GM04504 (cell line): ENCODE measurements at places on chromosomes 11 and 22.

- DNase-seq, result no peak
Measured at GRCh38 chr22:35054064-35054463, 11.9 kb upstream of the ISX start.

GRCh38 chr11:68016904-68017817 is 7.0 kb downstream of the ALDH3B1 start:
- no peak for DNase-seq

GRCh38 chr22:49507607-49508292 is 319.9 kb downstream of the BRD1 start:
- no peak for DNase-seq

DNA sequence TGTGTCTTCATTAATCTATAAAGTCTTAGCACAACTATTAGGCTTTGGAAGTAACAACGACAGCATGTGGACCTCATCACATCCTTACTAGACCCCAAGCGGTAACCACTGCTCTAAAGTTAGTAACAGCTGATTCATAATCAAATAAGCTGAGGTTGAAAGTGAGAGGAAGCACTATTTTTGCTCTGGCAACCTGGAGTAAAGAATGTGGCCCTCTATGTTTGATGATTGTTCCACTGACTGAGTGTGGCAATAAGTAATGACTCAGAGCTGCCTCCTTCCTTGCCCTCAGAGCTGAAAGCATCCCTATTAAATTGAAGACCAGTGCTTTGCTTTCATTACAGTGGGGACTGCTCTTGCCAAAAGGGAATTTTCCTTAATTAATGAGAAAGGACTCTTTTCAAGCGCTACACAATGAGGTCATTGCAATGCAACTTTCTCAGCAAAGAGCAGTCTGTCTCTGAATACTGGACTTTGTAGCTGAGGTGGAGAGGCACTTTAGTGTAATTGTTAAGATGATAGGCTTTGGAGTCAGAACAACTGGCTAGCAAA is 906.1 kb upstream of the RAG2 start:
- DNase-seq, result no peak

GRCh38 chr22:23743303-23743705 is 7.6 kb downstream of the ZNF70 start:
- no peak for DNase-seq

DNA sequence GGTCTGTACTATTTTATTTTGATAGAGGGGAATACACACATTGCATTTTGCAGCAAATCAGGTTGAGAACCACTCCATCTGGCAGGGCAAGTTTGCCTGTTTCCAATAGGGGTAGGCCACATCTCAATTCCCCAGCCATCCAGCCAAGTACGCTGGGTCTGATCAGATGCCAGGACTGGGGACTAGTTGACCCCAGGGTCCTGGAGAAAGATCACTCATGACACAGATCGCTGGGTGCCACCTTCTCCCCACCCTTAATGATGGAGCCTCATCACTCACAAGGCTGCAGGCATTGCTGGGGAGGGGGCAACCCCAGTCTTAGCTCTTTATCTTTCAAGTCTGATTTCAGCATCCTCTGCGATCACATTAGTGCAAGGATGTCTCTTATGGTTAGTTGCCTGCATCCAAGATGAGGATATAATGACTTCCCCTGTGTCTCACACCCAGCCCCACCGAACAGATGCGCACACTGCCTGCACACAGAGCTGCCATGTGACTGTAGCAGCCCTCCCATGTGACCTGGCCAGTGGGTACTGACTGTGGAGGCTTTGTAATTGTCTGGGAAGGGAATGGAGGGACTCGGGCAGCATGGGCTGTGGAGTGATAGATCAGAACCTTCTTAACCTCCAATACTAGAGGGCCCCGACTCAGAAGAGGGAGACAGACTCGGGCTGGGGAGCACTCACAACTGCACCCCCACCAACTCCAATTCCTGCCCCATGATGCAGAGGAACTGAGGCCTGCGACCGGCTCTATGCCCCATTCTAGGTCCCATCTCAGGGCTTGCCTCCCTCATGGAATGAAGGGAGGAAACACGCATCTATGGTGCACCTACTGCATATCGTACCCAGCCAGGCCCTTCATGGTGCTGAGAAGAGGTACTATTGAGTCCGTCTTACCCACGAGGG is 155.8 kb downstream of the DSCAML1 start:
- DNase-seq, result no peak

- DNase-seq, result no peak
Measured at GRCh38 chr11:78311702-78312371, 105.8 kb downstream of the GAB2 start.

DNA sequence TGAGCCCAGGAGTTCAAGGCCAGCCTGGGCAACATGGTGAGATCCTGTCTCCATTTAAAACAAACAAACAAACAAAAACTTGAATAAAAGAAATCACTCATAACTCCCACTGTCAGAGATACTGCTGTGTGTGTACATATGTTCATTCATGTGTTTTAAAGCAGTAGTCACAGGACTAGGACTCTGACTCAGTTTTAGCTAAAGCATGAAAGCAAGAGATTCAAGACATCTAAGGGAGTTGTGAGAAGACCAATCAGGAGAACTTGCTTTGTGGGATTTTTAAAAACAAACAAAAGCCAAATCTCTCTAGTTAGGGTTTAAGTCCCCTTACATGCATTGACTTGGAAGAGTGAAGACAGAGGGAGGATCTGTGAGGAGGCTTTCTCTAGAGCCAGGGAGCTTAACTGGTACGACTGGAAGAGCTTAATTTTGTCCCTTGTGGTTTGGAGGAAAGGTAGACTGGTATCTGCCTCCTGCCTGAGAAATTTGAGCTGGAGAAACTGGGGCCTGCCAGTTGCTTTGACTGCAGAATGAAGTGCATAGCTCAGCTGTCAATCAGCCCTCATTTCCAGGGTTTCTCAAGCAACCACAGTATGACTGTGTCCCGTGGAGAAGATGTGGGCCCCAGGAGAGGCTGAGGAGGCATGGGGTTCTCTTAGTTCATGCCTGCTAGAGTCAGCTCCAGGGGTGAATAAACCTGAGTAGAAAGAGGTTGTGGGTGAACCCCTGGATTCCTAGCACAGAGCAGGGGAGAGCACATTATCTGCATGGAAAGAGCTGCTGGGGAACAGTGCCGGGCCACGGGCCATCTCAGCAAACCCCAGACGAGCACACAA is 30.6 kb downstream of the EXPH5 start:
- DNase-seq, result no peak

- no peak for DNase-seq
Measured at GRCh38 chr11:89535221-89535620, 44.0 kb upstream of the NOX4 start.

GRCh38 chr11:1224491-1225385 is 1.9 kb downstream of the MUC5B start:
- DNase-seq, result no peak

DNA sequence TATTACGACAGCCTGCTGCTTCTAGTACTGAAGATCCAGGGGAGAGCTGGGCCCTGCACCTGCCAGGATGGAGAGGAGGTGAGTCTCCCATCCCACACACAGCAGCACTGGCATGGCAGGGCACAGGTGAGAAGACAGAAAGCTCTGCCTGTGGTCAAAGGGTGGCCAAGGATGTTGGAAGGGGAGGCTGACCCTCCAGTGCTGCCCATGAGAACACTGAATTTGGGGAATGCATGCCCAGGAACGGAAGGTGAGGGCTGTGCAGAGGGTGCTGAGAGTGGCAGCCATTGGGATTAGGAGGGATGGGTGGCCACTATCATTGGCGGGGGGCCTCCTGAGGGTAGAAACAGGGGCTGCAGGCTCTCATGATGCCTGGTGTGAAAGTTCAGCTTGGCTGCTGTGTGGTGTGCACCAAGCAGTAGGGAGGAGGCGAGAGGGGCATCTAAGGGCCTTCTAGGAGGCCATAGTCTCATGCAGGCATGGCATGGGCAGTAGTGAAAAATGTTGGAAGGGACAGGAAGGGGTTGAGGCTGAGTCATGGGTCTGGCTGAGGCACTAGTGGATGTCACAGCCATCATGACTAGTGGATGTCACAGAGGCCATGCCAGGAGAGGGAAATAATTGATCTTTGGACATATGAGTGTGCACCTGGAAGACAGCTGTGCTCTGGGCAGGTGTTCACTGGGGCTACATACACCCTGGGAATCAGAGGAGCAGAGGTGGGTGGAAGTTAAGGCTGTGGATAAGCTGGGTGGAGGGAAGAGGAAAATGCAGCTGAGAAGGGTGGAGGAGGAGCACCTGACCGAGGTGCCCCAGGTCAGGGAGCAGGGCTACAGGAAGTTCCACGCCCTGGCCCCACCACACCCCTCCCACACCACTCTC is 2.5 kb upstream of the LRRC74B start:
- DNase-seq, result no peak

- no peak for DNase-seq
Measured at GRCh38 chr22:17846326-17846992, 72.2 kb upstream of the BID start.

DNA sequence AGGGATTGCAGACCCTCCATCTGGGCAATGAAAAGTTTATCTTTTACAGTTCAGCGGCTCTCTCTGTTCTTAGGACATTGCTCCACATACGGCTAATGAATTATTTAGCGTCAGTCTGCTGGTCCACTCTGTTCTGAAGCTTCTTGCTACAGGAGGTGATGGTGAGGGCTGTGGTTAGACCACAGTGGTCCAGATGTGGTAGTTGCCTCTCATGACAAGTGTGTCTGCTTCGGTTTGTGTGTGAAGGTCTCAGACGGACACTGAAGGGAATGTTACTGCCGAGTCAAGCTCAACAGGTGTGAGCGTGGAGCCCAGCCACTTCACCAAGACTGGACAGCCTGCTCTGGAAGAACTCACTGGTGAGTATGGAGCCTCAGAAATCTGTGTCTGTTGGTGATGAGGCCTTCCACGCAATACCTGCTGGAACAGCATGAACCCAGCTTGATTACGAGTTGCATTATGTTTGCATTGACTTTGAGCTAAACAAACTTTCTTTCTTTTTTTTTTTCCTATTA is 220.8 kb downstream of the DBX1 start:
- DNase-seq, result no peak

GRCh38 chr11:115944596-115944995 is 440.4 kb upstream of the CADM1 start:
- no peak for DNase-seq

GRCh38 chr11:69823641-69824265 is 4.5 kb upstream of the FGF3 start:
- no peak for DNase-seq

GRCh38 chr22:48605856-48606481 is 1221.7 kb downstream of the BRD1 start:
- DNase-seq, result no peak

DNA sequence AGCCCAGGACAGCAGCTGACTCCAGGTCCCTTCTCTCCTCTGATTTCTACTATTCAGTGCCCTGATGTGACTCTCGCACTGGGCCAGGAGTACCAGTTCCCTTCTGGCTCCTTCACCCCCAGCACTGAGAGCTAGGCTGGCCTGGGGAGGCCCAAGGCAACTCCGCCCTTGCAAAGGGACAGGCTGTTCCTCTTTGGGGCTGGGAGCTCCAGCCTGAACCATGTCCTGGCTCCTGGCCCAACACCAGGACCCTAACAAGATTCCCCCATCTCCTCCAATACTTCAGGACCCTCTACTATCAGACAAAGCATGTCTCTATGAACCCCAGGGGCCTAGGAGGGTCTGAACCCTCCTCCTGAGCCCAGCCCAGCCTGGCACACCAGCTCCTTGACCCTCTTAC is 12.5 kb downstream of the CREB3L1 start:
- no peak for DNase-seq

DNA sequence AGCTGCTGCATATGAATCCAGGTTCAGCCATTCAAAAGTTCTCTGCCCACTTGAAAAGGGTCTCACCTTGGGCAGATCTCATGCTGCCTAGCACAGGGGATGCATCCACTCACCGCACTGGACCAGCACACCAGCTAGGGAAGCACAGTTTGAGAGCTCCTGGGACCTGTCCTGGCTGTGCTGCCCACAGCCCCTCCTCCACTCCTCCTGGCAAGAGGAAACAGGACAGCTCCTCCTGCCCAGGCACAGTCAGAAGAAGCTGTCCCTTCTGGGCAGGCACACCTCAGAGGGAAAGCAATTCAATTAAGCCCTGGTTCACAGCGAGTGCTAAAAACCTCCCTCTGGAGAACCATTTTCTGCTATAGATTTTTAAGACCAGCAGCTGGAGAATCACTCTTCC is 146.7 kb downstream of the ST3GAL4 start:
- DNase-seq, result no peak

DNA sequence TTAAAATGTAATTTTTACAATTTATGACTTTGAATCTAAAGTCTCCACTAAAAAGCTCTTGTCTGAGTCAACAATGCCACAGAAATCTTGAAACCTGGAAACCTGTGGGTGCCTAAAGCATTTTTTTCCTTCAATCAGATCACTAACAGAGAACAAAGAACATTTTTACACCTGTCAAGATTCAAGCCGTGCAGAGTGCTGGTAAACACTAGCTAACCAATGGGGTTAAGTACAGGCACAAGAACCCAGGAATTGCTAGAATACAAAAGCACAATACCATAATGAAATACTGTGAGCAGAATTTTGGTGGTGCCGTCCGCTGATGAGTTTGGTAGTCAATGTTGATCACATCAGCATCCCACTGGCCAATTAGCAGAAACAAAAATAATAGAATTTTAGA is 380.3 kb upstream of the PITPNB start:
- no peak for DNase-seq

DNA sequence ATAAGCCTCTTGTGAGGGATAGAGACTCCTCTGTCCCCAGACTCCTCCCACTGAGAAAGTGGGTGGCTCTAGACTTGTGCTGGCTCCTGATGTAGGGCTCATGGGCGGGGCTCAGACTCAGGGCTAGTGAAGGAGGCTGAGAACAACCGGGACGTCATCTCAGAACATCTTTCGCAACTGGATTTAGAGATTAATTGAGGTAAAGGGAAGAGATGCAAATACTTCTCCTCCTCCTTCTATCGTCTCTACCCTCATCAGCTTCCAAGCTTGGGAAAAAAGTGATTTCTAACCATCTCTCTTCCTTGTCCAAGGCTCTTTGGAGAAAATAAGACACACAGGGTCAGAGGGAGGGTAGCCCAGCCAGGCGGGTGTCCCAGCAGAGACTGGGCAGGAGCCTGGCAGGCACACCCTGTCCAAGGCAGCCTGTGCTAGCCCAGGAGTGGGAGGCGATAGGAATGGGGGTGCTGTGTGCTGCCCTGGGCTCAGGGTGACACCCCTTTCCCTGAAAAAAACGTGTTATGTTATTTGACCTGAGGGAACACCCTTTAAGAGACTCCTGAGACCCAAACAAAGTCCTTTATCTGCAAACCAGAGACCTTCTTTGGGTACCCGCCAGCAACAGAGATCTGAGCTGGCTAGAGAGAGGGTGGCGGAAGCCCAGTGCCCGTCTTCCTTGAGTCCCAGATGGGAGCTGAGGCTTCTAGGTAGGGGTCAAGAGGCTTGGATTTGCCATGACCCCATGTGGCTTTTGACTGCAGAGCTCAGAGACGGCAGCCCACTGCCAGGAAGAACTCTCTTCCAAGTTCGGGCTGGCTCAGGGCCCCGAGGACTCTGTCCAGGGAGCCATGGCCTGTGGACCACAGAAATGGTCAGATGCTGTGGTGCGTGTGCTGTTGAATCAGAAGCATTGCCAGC is 160.9 kb downstream of the ADAMTS15 start:
- no peak for DNase-seq

GRCh38 chr11:85685820-85686459 is at the start of gene CCDC89:
Gene CCDC89 (minus strand): TSS chr11:85686195. CDS start chr11:85686130, 65 bp downstream.
- DNase-seq, result peak; percentile 94
